ENCODE measurements at places on chromosomes 2 and 18.
A peak's percentile ranks its signal among the peaks of the same experiment; 100 is the strongest.

- no peak for DNase-seq
These were observed 28.3 kb downstream of the MYO7B start for GRCh38 chr2:127563458-127564428.

- no peak for DNase-seq
These were observed 141.6 kb downstream of the SP3 start for GRCh38 chr2:173823543-173823939.

DNA sequence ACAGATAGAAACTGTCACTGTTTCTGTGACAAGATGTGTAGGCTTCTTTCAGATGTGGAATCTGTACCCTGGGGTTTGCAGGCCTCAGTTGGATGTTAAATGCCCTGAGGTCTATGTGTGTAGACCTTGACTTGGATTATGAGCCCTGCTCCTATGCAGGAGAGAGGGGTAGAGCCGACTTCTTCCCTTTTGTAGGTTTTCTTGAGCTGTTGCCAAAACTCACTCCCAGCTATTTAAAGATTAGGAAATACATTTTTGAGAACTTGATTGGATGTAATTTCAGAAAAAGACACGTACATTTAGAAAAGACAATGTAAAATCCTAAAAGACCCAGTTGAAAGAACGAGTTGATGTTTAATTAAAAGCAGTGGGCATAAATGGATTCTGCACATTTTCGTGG, 374.8 kb downstream of the SLC4A3 start:
- DNase-seq = no peak

GRCh38 chr2:103616891-103617290, 855.1 kb downstream of the TMEM182 start:
- DNase-seq = no peak

- DNase-seq = no peak
These were observed 2.9 kb upstream of the SLC4A3 start for GRCh38 chr2:219624565-219624964.

GRCh38 chr2:183255411-183255810, 131.2 kb downstream of the NUP35 start:
- no peak for DNase-seq

DNA sequence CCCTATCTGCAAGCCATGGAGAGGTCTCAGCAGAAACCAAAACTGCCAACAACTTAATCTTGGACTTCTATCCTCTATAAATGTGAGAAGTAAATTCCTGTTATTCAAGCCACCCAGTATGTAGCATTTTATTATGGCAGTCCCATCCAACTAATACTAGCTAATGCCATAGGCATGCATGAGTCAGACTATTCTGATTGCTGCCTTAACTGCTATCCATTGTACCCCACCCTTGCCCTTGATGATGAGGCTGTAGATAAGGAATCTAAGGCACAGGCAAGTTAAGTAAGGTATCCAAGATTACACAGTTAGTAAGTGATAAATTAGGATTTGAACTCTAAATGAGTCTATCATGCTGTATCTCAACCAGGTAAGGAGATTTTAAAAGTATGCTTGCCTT, 223.0 kb downstream of the UBE2E3 start:
- DNase-seq = peak; percentile 91

DNA sequence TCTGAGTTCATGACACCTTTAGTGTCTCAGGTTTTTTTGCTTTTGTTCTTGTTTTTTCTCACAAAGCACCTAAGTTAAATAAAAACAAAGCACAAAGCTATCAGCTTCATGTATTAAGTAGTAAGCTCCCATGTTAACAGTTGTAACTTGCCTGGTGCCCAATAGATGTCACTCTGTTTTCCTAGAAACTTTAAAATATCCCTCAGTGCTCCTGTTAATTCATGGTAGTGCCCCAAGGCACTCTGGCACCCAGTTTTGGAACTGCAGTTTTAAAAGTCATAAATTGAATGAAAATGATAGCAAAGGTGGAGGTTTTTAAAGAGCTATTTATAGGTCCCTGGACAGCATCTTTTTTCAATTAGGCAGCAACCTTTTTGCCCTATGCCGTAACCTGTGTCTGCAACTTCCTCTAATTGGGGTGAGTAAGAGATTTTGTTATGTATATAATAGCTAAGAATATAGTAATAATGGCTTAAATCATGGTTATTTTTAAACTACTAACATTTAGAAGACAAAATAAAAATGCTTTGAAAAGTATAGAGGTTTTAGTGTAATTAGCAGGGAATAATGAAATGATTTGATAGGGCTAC, 555.0 kb upstream of the TMEFF2 start:
- no peak for DNase-seq

All from iris pigment epithelial cell (primary cell).